ENCODE measurements at places on chromosomes 5 and 9. TPM values are rescaled to one million over a fixed set of nuclear protein-coding genes. Genes with fewer than 3 reads are reported as not detected.

DNA sequence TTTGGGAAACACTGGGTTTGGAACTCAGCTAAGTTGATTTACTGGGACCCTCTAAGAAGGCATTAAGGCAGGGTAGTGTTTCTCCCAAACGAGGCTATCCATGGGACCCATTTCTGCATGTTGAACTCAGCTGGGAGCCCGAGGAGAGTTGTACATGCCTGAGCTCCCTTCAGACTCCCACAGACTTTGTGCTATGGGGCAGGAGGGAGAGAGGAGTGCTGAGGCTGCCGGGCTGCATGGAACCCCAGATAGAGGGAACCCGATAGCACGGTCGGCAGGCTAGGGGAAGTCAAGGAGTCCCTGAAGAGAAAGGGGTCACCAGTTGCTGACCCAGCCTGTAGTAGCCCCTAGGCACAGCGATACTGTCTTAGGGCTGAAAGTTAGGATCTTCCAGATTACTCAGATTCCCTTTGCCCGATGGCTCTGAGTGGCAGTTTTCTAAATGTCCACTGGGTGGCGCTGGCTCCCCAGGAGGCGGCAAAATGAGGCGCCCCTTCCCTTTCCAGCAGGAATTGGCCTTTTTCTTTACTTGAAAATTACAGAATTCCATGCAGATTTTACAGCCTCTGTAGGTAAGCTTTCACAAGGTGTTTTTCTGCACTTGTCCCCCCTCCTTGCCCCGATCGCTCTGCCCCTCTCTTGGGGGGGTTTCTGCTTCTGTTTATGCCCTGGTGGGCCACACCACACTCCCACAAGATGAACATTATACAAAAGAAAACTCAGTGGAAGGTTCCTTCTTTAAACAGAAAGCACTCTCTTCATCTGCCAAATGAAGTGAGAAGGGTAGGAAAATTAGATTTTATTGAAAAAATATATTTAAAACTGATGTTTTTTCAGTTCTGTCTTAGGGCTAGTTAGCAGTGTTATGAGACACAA is 17.8 kb downstream of the NANS start:
- DNase-seq: peak; percentile 89

DNA sequence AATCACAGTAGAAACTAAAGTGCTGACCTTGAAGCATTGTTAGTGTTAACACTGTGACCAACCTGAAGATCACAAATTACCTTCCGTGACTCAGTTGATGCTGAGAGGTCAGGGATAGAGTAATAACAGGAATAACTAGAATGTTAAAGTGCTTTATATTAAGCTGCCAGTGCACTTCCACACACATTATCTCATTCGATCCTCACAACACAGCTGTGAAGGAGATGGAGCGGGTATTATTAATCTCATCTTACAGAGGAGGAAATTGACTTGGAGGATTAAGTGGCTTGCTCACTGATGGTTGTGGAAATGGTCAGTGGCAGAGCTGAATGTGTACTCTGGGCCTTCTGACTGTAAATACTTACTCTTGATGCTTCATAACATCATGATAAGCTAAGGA is 252.5 kb upstream of the DMRT1 start:
- DNase-seq: no peak

- DNase-seq: peak; percentile 82
Observed at GRCh38 chr5:176528761-176529115, 8.5 kb downstream of the RNF44 start.

DNA sequence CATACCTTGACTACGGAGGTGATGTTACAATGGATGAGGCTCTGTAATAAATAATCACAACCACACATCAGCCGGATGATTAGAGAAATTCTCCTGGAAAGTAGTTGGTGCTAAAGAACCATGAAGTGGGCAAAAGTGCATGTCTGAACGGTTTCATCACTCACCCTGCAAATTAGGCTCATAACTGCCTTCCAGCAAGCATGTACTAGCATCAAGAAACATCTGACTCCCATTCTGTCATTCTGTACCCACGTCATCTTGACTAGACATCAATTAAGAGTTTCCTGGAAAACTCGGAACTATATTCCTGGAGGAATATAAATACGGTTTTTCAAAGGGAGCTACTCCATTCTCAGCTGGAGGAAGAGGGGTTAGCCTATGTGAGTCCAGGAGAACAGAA is 52.2 kb downstream of the HSD17B3 start:
- DNase-seq: no peak

DNA sequence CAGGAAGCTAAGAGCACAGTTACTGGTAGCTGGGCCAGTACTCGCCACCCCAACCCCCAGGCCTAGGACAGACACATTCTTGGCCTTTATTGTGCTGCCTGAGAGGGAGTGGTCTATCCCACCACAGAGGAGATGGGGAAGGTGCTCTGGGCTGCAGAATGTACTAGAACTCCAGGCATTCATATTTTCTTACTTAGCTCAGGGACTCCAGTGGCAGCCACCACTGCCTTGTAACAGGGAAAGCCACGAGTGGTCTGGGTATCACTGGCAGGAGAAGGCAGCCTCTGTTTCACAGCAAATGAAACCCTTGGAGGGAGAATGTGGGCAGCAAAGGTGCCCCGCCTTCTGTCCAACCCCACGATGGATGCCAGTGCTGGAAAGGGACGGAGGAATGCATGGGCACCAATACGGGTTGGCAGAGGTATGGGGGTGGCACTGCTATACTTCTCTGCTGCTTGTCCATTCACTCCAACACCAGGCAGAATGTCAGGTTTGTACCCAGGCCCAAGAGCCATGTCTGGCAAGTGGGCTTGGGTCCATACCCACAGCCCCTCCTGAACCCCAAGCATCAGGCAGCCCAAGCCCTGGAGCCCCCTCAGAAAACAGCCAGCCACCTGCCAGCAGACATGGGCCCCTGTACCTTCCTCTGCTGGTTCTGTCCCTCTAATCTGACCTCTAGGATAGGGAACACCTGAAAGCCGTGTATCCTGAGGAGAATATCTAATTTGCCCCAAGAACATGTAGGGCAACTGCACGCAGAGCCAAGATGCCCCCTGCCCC is 4.6 kb downstream of the SEPTIN8 start:
- DNase-seq: no peak

GRCh38 chr5:79133657-79134451 is 22.2 kb downstream of the BHMT start:
- DNase-seq: no peak

Gene PRRC1
- 35.4 TPM for total RNA-seq

Gene HTR1A
- total RNA-seq: not detected

All from spleen (tissue), 13 donors.